ENCODE measurements at places on chromosomes 7 and 10.

GRCh38 chr10:11611248-11612020 is at the start of gene USP6NL:
Gene USP6NL, minus strand, starts transcription at chr10:11611650. Its CDS starts 14,016 bp downstream, at chr10:11597634.
- peak; percentile 85 for DNase-seq

GRCh38 chr10:62772186-62772974 is 32.1 kb upstream of the ADO start:
- DNase-seq, result peak; percentile 2

- no peak for DNase-seq
These were observed 16.0 kb downstream of the NUDT5 start for GRCh38 chr10:12179606-12180170.

GRCh38 chr10:92813979-92814378 is 34.3 kb upstream of the EXOC6 start:
- no peak for DNase-seq

GRCh38 chr10:96585736-96586418 is 935 bp downstream of the TM9SF3 start:
- DNase-seq, result no peak

DNA sequence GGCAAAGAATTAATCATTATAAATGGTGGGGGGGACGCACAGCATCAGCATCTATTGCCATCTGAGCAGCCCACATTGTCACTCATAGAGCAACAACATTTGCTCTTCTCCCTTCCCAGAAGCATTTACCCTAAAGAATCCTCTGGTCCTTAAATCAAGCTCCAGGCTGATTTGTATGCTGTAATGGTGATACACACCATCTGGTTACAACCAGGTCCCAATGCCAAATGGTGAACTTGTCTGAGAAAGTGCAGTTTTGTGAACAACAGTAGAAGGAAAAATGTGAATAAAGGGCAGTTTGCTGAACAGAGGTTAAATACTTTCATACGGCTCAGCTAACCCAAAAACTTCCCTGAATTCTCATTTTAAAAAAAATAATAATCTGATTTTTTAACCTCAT is 38.8 kb upstream of the TCF7L2 start:
- DNase-seq, result no peak

DNA sequence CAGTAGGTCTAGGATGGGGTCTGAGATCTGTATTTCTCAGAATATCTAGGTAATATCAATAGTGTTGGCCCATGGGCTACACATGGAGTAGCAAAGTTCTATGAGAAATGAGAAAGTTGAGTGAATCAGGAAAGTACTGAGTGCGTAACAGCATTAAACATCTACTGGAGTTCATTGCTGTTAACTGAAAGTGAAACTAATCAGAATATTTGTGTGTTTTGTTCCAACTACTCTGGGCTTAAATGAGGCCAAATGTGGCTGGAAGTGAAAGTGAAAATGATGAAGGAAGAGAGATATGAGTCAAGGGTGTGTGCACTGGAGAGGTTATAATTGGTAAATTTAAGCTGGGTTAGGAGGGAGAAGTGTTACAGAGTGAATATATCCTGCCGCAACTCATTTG is 46.5 kb downstream of the TMEM106B start:
- peak; percentile 38 for DNase-seq

GRCh38 chr10:31771331-31771831 is 157.2 kb downstream of the ARHGAP12 start:
- peak; percentile 88 for DNase-seq

GRCh38 chr10:123044391-123044790 is 35.6 kb downstream of the ACADSB start:
- DNase-seq, result peak; percentile 25

DNA sequence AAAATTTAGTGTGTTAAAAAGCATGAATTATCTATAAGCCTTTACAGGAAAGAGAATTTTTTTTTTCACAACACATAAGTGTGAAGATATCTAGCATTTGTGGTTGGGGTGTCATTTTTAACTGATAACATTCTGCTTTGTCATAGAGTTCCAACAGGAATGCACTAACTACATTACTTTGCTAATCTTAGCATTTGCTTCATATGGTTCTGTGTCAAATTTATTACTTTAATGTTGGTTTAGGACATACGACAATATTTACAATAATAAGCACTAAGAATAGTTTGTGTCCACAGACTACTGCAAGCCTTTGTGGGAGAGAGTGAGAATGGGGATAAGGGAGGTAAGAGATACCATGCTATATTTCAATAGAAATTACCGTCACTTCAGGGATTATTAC is 40.6 kb upstream of the MAGI2 start:
- no peak for DNase-seq

GRCh38 chr10:74483356-74483755 is 332.3 kb downstream of the ADK start:
- no peak for DNase-seq

- DNase-seq, result peak; percentile 79
These were observed 9.6 kb upstream of the KIF5B start for GRCh38 chr10:32065856-32066255.

DNA sequence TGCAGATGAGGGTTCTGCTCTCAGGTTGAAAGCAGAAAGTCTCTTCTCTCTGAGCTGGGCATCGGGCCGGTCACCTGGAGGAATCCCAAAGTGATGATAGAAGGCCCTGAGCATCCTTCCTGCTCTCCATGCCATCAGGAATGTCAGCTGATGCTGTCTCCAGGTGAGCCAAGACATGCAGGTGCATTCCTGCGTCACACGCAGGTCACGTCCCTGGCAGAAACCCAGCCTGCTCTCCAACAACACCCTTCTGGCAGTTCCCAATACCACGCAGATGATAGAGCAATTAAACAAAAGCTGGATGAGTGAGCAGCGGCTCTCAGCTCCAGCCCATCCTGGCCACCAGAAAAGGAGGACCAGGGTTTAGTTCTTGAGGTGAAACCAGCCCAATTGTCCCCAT is 6.9 kb upstream of the WIPI2 start:
- DNase-seq, result no peak

DNA sequence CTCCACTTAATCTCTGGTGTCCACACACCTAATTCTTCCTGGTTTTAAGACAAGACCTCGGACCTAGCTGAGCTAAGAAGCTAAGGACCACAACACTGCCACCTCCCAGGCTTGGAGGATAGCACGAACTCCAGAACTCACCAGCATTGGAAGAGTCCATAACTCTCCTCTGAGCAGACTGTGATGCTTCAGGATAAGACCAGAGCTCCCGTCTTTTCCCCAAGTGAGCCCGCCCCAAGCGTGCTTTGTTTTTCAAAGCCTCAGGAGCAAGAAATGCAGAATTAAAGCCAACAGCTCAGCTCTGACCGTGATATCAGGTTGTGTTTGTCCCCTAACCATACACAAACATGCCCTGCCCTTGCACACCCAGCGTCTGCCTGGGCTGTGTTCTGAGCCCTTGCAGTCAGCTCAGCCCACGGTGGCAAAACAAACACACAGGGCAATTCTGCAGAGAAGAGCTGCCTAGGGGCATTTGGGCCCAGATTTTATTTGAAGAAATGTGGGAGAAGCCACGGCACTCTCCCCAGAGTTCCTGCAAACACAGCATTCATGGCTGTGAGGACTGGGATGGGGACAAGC is 145.4 kb downstream of the WDR11 start:
- DNase-seq, result no peak

GRCh38 chr10:113283189-113283588 is 269.7 kb upstream of the HABP2 start:
- DNase-seq, result no peak

GRCh38 chr10:25206693-25207414 is 32.1 kb downstream of the GPR158 start:
- DNase-seq, result no peak

DNA sequence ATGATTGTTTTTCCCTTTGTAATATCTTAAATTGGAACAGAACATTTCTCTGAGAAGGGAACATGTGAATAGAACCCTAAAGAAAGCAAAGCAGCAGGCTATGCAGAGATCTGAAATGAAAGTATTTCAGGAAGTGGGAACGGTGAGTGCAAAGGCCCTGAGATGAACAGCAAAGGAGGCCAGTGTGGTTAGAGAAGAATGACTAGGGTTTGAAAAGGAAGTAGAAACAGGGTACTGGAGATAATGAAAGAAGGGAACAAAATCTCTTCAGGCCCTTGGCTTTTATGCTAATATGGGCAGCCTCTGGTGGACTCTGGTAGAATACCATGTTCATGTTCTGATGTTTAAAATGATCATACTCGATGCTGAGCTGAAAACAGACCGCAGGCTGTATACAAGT is 22.2 kb downstream of the ARHGAP21 start:
- DNase-seq, result peak; percentile 32

GRCh38 chr10:111175787-111176186 is 99.0 kb downstream of the ADRA2A start:
- DNase-seq, result no peak

GRCh38 chr7:143492799-143493739 is 15.4 kb downstream of the TAS2R41 start:
- DNase-seq, result peak; percentile 50

GRCh38 chr10:130647341-130647740 is 511.1 kb downstream of the GLRX3 start:
- no peak for DNase-seq

DNA sequence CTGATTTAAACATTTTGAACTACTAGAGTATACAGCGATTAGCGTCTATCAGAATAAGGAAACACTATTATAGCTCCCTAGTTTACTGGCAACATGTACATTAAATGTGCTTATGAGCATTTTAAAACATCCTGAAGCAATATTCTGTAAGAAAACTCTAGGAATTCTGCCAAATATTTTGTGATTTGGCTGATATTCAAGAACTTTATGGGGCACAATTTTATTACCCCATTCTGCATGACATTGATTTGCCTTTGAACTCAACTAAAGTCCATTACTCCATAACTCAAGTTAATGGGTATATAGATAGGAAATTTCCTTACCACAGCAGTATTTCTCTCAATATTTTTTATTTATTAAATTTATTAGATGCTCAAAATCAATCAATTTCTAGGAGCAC is 369.9 kb upstream of the KCND2 start:
- no peak for DNase-seq

- no peak for DNase-seq
These were observed 214.1 kb downstream of the USP6NL start for GRCh38 chr10:11397077-11397965.

DNA sequence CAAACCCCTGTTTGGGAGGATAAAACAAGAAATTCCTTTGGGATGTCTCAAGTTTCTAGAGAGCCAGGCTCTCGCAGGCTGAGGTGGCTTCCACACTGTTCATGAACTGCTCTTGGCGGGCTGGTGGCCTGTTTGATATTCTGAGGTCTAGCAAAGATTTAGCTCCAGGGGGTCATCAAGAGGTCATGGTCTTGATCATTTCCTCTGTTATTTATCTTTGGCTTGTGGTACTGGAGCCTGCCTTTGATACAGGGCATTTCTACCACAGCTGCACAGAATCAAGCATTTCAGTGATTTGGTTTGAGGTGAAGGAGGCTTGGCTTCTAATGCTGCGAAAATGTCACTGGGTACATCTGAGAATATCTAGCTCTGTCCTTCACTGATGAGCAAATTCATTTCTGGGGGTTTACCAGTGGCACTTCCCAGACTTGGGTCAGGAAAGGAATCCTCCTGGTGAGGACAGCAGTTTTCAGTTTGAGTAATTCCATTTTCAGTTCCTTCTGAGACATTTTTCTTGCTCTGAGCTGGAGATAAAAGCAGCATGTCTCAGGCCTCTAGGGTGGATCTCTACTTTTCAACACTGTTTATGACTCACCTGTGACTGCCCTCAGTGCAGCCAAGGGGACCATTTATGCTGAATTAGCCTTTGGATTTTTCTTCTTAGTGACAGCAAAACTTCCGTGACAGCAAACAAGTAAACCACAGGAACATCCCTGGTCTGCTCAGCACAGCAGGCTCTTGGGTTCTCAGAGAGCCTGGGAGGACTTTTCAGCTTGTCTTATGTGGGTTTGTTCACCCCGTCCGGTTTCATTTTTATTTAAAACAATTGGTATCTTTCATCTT is 312.0 kb downstream of the RNLS start:
- peak; percentile 61 for DNase-seq

DNA sequence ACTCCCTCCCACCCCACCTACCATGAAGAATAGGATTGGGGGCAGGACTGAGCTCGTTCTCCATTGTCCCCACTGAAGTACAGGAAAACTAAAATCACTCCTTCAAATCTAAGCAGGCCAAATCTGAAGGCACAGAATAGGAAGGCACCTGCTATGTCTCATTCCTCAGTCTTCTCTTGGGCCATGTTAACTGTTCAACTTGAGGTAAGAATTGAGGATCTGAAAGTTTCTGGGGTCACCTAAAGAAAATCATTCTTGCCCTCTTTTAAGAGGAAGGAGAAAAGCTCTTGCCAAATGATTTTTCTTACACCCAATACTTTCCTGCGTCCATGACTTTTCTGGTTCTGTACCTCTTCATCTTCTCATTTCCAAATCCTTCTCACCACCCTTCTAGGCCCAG is 4.9 kb downstream of the CPN1 start:
- no peak for DNase-seq

DNA sequence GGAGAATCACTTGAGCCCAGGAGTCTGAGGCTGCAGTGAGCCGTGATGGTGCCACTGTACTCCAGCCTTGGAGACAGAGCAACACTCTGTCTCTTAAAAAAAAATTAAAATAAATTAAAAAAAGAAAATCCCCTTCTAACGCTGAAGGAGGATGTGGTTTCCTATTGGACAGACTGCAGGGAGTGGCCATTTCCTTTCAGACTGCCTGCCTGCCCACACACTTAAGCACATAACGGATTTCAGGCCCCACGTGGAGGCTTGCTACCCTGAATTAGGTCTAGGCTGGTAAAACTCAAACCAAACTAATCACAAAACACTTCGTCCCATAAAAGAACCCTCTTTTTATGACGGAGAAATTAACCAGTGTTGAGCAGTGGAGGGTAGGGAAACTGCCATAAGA is 34.0 kb downstream of the GATA3 start:
- DNase-seq, result no peak

DNA sequence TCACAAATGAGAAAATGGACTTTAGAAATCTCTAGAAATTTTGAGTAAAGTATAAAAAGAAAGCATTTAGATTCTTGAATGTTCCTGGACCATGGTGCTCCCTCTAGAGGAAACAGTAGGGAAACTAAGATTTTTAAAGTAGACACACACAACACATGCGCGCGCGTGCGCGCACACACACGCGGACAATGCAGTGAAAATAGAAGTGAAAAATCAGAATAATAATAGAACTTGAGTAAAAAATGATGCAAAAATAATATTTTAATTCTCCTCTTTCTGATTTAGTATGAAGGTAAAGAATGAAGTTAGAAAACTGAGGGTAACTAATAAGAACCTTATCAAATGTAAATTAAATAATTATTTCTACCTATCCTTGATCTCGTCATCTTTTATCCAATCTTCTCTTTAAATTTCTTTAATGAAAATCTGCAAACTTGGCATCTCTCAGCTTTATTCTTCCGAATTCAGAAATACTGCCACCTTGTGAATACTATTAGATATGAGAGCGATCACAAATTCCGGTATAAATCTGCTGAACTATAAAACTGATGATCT is 117.0 kb upstream of the AMPH start:
- peak; percentile 62 for DNase-seq

GRCh38 chr7:74457007-74457406 is 3.3 kb downstream of the GTF2IRD1 start:
- DNase-seq, result no peak

Data from cardiac fibroblast (primary cell).